ENCODE measurements at places on chromosomes 2 and 18.

GRCh38 chr2:62363166-62363565 is 142.8 kb downstream of the TMEM17 start:
- DNase-seq = no peak

- no peak for DNase-seq
These were observed 1064.4 kb upstream of the ZEB2 start for GRCh38 chr2:145584353-145584752.

GRCh38 chr18:36188916-36189315 is 1.6 kb downstream of the MOCOS start:
- no peak for DNase-seq

DNA sequence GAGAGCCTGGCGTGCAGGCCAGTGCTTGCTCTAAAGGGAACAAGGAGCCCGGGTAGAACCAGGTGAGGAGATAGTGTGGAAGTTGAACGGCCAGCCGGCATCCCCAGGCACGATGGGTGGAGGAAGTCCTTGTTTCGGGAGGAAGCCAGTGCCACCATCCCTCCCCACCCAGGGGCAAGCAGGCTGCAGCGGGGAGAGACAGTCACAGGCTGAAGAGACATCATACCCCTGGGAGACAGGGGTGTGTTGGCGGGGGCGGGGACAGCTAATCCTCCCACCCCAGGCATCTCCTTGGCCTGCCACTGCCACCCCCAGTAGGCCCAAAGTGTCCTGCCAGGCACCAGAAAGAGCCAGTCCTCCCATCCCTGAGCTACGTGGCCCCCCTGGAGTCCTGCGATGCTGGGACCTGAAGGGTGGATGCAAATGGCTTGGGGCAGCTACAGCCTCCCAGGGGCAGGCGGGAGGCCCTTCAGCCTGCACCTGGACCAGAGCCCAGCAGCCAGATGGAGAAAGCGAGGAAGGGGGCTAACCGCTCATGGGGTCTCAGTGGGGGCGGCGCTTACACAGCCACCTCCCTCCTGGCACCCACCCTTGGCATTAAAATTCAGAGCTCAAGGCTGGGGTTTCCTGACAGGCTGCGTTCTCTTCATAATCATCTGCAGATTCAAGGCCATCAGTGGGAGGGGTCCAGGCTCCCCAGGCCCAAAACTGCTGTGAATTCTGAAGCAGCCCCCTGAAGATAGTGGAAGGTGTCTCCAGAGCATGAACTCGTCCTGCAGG is 14.8 kb upstream of the GPR55 start:
- DNase-seq = no peak

GRCh38 chr2:101080211-101081068 is 70.7 kb downstream of the TBC1D8 start:
- DNase-seq = no peak

- no peak for DNase-seq
These were observed 8.0 kb downstream of the RAMP1 start for GRCh38 chr2:237867465-237867864.

DNA sequence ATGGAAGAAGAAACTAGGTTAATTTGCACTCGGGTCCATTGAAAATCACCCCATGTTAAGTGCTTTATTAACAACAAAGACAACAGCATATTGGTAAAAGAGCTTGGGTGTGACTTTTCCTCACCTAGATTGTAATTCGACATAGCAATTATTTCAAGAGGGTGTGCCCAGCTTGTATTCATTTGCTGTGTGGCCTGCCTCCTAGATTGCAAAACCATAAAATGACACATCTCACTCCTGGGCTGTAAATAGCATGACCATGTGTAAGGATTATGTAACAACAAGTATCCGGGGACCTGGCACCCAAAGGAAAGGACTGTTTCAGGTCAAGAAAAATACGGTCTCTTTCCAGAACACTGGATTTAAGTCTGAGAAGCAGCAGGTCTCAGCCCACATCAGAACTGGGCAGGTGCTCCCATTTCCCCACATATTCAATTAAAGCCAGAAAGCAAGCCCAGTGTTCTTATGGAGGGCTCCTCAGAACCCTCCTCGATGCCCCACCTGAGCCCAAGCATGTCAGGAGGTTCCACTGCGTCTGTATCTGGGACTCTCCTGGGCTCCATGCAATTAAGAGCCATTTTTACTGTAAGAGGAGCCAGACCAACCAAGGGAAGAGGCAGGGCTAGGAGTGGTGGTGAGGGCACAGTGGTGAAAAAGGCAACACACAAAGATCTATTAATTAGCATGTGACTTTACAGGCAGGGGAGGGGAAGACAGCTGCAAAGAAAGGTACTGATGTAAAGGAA is 39.2 kb downstream of the MREG start:
- no peak for DNase-seq

GRCh38 chr2:240568678-240569522 is 616 bp downstream of the RNPEPL1 start:
- peak; percentile 60 for DNase-seq

- no peak for DNase-seq
These were observed 34.7 kb downstream of the TRABD2A start for GRCh38 chr2:84846041-84846663.

DNA sequence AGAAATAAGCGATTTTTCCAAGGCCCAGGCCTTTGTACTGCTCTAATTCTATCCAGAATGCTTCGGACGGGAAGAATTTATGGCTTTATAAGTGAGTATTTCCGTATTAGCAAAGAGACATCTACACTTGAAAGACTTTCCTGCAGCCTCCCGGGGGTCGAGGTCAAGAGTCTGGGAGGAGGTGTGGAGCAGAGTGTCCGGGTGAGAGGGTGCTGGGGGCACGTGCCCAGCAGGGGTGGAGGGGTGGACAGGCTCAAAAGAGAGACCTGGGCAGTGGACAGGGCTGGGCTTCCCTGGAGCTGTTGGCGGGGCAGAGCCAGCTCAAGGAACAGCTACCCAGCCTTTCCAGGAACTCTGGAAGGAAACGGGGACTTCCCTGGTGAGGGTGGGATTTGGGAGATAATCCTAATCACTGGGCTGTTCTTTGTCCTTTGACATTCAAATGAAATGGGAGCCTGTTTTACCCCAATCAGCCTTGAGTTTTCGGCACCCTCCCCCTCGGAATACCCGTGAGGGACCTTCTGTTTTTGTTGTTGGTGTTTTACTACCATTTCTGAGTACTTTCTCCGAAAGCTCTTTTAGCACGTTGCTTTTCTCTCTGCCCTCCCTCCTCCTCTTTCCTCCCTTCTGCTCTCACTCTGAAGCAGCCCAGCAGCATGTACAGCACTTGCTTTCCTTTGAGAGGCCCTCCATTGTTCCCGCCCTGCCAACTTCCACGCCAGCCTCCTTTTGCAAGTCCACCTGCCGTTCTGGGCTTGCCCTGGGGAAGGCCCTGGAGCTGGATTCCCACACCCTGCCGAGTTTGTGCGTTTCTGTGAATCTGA is 164.7 kb downstream of the AGAP1 start:
- peak; percentile 71 for DNase-seq

DNA sequence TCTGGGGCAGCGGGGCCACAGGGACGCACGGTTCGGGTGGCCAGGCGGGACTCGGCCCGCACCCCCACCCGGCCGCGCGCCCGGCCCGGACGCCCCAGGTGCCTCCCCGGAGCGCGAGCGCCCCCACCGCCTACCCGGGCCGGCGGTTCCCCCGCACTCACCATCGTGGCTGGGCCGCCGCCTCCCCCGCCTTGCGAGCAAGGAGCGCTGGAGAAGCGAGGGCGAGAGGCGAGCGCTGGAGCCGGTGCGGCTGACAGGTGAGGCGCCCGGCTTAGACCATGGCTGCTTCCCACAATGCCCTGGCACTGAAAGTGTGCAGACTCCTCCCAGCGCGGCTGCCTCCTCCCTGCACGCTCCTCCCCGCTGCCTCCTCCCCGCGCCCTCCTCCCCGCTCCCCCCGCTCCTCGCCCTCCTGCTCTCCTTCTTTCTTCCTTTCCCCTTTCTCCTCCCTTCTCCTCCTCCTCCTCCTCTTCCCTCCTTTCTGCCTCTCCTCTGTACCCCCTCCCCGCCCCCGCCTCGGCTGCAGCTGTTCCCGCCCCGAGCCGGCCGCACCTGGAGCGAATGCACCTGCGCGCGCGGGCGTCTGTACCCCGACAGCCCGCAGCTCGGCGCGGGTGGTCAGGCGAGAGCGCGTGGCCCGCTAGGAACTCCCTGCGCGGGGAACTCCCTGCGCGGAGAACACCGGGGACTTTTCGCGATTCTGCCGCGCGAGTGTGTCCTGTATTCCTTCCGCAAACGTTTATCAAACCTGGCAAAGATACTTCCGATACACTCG is at the start of gene AP1S3:
AP1S3 (minus strand) TSS at position 296 of the 775 bp plus-strand sequence; CDS start at position 164, 132 bp downstream.
- peak; percentile 67 for DNase-seq

- peak; percentile 3 for DNase-seq
These were observed 825 bp downstream of the GRB14 start for GRCh38 chr2:164620457-164620856.

DNA sequence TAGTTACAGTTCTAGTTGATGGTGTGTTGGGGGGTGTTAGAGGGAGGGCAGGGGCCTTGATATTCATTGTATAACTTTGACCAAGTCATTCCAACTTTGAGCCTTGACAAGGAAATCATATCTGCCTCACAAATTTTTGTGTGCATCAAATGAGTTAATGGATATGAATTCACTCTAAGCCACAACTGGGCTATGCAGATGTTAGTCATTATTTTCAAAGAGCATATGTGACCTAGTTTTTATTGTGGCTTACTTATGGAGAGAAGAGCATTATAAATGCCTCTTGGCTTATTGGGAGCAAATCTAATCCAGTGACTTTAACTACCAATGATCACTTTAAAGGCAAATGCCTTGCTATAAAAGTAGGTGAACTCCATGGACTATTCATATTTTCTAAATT is 250.2 kb downstream of the LPIN1 start:
- DNase-seq = no peak

GRCh38 chr2:178268435-178268834 is 74.1 kb downstream of the OSBPL6 start:
- DNase-seq = no peak

DNA sequence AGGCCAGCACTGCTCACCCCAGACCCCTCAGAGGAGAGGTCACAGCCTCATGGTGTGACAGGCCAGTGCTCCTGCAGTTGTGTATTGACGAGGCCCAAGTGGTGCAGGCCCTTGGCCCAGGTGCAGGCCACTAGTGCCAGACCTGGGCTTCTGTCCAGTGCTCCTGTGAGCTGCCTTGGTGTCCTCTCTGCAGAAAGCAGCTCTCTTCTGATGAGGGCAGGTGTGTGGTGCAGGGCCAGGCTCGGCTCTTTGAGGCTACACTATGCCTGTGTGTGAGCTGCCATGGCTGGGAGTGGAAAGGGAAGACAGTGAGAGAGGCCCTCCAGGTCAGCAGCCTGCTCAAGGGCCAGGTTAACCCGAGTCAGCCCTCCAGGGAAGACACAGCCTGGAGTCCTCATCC is 17.1 kb downstream of the EHD3 start:
- no peak for DNase-seq

GRCh38 chr2:136408795-136409194 is 290.8 kb upstream of the CXCR4 start:
- no peak for DNase-seq

DNA sequence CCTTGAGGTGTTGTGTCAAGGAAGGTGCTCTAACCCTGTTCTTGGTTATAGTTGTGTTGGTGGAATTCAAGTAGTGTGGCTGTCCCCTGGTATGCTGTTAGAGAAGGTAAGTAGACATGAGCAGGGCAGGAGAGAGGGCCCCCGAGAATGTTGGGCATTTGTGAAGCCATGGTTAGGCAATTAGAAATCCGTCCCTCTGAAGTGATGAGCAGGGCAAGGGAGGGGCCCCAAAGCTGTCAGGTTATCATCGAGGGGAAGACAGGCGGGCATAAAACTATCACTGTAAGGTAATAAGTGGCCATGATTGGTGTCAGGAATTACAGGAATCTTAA is 5.2 kb downstream of the XRCC5 start:
- DNase-seq = no peak

GRCh38 chr2:196289000-196289399 is 117.6 kb upstream of the STK17B start:
- DNase-seq = no peak

DNA sequence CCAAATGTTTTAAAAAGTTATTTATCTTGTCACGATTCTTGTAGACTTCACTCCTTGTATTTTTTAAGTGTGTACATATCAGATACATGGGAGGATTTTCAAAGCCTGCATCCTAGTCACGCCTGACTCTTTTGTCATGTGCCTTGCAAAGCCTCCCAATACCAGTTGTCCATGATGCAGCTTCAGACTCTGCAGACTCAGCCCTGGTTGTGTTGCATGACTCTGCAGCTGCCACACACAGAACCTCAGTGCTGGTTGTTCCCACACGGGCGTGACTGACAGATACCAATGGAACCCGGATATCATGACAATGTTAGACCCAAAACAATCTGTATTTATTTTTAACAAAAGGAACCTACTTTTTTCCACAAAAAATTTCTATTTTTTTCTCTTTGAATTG is 38.2 kb downstream of the TPO start:
- DNase-seq = no peak
